Prostate gland (tissue), 2 donors: ENCODE measurements at places on chromosomes 1 and 21. TPM values are rescaled to one million over a fixed set of nuclear protein-coding genes. Genes with fewer than 3 reads are reported as not detected.

GRCh38 chr1:111814642-111815041 is 58.9 kb downstream of the DDX20 start:
- DNase-seq: no peak

DNA sequence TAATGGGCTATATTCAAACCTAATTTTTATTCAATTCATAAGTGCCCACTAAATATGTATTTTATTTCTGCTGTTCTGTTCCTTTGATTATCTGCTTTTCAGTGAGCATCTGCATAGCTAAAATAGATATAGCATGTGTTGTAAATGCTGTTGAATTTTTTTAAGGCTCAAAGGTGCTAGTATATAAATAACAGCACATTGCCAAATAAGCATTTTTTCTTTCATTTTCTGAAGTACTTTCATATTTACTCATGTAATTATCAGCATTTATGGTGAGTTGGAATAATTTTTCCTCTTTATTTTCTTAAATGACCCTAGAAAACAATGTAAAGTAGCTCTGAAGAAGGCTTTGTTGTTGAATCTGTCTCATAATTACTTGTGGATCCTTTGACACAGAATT is 69.6 kb upstream of the B3GALT2 start:
- no peak for DNase-seq

USH2A gene
- total RNA-seq: not detected

LORICRIN gene
- total RNA-seq: not detected

- DNase-seq: no peak
These were observed at the start of gene PRR9 for GRCh38 chr1:153217212-153217611. TSS of gene PRR9 (plus strand) at chr1:153217584. CDS start at chr1:153218145, 561 bp downstream.

DNA sequence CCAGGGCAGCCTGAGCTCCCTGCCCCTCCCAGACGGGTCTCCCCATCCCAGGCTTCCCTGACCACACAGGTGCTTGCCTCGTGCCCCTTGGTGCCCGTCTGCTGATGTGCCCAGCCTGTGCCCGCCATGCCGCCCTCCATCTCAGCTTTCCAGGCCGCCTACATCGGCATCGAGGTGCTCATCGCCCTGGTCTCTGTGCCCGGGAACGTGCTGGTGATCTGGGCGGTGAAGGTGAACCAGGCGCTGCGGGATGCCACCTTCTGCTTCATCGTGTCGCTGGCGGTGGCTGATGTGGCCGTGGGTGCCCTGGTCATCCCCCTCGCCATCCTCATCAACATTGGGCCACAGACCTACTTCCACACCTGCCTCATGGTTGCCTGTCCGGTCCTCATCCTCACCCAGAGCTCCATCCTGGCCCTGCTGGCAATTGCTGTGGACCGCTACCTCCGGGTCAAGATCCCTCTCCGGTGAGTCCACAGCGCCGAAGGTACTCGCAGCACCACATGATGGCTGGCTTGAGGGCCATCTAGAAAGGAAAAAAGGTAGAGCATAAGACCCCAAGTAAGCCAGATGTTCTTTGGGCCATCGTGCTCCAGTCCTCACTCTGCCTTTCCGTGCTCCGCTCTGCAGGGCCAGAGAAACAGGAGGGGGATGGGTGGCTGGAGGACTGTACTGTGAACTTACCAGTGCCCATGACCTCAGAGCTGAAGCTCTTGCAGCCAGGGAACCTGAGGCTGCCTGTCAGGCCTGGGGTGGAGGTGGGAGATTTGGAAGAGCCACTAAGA is 1.4 kb downstream of the ADORA1 start:
- DNase-seq: no peak

- no peak for DNase-seq
These were observed 360.8 kb downstream of the MATN1 start for GRCh38 chr1:30362603-30362990.

OR2T33 gene
- not detected for total RNA-seq

- no peak for DNase-seq
These were observed 174.1 kb upstream of the SGIP1 start for GRCh38 chr1:66359815-66360214.

DNA sequence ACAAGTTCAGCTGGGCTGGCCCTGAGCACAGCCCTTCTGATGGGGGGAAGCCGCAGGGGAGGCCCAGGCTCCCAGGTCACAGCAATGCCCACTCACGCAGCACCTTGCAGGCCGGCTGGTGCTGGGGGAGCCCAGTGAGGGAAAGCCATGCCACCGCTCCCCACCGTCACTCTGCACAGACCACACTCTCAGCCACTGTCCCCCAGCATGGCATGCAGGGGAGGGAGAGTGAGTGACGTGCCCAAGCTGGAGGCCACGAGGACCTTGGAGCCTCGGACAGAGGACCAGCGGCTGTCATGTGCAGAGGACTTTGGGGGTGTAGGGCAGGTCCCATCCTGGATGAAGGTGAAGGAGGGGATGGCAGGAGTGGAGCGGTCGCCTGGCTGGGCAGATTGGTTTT is 25.1 kb downstream of the SLC45A1 start:
- no peak for DNase-seq

DNA sequence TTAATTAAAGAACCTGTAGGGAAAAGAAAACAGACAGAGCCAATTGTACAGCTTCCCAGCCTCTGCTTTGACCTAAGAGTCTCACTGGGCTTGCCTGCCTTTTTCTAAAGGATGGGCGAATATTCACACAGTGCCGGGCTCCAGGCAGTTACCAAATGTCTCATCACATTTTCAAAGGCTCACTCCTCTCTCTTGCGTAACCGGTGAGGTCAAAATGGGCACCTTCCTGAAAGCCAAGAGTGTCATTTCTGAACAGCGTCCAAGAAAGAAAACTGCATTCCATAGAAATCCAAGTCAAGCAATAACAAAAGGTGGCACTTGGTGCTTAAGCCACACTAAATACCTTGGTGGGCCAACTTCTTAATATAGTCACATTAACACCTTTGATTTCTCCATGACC is 710 bp upstream of the PALMD start:
- peak; percentile 68 for DNase-seq
